ENCODE measurements at places on chromosomes 1 and 21. TPM values are rescaled to one million over a fixed set of nuclear protein-coding genes. Genes with fewer than 3 reads are reported as not detected.

- DNase-seq = no peak
These were observed 18.2 kb upstream of the TCEA3 start for GRCh38 chr1:23442751-23443150.

- no peak for DNase-seq
These were observed 264.4 kb downstream of the PTPRC start for GRCh38 chr1:198903203-198903602.

- DNase-seq = no peak
These were observed 360.1 kb downstream of the SMYD3 start for GRCh38 chr1:246146804-246147523.

GRCh38 chr1:203807196-203807595 lies 11.8 kb downstream of the ZBED6 start:
- DNase-seq = no peak

GRCh38 chr21:18940791-18941190 lies 537.2 kb upstream of the TMPRSS15 start:
- no peak for DNase-seq

DNA sequence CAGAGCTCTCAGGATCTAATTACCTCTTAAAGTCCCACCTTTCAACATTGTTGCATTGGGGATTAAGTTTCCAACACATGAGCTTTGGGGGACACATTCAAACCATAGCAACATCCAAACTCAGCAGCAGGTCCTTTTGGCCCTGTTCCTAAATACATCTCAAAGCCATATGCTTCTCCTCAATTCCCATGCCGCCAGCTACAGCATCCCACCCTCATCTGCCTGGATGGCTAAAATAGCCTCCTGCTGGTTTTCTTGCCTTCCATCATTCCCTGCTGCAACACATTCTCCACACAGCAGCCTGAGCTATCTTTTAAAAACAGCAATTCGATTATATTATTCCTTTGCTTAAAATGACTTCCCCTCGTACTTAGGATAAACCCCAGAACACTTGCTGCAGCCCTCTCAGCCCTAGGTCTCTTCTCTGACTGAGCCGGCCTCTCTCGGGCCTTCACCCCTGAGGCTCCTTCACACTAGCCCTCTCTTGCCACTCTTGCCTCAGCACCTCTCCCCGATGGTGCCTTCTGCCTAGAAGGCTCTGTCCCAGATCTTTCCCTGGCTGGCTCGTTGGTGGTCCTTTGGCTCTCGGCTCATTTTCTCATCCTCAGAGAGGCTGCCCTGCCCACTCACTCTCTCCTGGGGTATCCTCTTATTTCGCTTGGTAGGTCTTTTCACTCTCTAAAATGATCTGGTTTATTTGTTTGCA lies 16.5 kb downstream of the MYBPH start:
- DNase-seq = no peak

Gene PLA2G2F
- not detected for total RNA-seq

GRCh38 chr1:168271636-168272035 lies 9.0 kb upstream of the TBX19 start:
- DNase-seq = no peak

GRCh38 chr1:108199201-108199691 lies 897 bp downstream of the SLC25A24 start:
- no peak for DNase-seq

Gene KCNJ6
- not detected for total RNA-seq

DNA sequence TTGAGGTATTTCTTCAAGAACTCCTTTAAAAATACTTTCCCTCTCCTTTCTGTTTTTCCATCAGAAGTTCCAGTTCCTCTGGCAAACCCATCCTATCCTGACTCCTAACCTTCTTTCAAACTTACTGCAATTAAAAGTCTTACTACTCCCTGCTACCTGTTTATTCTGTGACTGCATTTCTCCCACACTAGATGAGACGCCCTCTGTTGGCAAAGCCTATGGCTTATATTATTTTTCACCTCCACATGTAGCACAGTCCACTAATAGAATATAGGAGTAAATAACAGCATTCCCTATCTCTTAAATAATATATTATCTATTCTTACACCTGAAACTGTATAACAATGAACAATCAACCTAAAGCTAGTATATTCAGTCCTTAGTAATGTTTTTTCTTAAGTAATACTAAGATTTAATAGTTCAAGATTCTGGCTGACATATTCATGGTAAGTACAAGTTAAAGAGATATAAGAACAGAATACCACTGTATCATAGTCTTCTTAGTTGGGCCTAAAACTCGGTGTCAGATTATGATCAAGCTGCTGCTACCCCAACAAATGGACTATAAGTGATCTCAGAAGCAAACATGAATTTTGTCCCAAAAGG lies 54.8 kb downstream of the RAB3GAP2 start:
- no peak for DNase-seq

- no peak for DNase-seq
These were observed 7.2 kb upstream of the BECN2 start for GRCh38 chr1:241950390-241950789.

DNA sequence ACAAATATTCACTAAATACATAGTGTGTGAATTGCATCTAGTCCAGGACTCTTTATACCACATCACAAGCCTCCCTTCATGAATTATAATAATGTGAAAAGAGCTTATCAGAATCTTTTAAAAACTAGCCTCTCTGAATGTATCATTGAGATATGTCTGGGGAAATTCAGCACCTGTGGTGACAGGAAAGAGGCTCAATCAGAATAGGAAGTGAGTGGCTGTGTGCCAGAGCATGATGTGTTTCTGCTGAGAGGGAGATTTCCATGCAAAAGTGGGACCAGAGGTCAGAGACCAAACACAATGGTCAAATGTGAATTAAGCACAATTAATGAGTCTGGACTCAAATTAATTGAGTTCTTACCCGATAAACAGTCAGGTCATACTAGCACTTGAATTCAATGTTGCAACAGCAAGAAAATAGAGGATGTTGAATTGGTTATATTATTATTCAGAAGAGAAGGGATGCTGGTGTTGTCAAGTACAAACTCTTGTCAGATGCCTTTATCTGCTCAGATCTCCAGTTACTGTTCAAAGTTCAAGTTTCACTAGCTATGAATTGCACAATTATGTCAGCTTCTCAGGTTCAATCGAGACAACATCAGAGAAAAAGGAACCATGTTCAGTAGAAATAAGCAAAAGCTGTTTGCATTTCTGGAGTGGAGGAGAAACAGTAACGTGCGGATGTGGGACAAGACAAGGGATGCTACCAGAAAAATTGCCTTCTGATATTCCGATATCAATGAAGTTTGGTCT lies 226.2 kb downstream of the ZNF326 start:
- DNase-seq = no peak

DNA sequence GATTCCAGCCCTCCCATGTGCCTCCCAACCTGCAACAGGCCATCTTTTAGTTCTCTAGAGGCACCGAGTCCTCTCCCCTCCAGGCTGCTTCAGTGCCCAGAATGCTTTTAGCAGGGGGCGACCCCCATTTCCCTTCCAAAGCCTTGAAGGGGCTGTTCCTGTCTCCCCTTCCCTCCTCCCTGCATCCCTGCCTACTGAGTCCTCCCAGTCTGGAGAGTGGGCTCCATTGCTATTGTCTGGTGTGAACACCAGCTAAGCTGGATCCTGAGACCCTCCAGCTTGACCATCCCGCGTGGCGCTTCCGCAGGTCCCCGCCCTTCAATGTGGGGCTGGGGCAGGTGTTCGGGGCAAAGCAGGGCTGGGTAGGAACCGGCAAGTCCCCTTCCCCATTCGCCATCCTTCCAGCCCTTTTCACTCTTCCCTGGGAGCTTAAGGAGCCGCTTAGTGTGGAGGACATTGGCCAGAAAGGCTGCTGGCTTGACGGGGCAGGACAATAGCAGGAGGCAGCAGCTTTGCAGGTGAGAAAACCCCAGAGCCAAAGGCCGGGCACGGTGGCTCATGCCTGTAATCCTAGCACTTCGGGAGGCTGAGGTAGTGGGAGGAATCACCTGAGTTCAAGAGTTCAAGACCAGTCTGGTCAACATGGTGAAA lies 32.2 kb downstream of the PADI6 start:
- no peak for DNase-seq

DNA sequence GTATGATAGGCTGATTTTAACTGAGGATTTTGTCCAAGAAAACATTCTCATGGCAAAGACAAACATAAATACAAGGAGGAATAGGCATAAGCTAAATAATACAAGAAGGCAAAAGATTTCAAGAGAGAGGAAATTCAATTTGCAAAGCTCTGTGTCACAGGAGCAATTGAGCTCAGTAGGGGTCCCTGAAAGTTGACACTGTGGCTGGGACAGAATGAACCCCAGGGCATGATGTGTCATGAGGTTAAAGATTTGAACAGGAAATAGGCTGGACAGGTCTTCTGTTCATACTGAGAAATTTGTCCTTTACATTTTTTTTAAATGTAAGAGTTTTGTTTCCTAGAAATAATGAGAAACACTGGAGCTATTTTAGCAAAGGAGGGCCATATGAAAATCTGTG lies 555.4 kb upstream of the NEGR1 start:
- DNase-seq = no peak

DNA sequence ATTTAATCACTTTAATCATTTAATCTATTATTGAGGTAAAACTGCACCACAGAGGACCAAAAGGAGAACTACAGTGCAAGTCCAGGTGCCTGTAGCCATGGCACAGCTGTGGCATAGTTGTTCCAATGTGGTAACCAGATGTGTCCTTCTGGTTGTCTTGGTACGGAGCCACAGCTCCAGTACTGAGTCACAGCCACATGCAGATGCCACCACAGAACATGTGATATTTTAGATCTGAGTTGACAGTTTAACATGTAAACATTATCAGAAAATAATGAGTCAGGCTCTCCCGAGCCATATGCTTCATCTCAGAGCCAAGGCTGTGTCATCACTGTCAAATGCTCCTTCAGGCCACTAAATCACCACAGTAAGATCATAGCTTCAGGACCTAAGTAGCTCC lies 56.4 kb upstream of the RGS7 start:
- DNase-seq = no peak

- no peak for DNase-seq
These were observed 25.2 kb upstream of the MAP3K7CL start for GRCh38 chr21:29105218-29105617.

DNA sequence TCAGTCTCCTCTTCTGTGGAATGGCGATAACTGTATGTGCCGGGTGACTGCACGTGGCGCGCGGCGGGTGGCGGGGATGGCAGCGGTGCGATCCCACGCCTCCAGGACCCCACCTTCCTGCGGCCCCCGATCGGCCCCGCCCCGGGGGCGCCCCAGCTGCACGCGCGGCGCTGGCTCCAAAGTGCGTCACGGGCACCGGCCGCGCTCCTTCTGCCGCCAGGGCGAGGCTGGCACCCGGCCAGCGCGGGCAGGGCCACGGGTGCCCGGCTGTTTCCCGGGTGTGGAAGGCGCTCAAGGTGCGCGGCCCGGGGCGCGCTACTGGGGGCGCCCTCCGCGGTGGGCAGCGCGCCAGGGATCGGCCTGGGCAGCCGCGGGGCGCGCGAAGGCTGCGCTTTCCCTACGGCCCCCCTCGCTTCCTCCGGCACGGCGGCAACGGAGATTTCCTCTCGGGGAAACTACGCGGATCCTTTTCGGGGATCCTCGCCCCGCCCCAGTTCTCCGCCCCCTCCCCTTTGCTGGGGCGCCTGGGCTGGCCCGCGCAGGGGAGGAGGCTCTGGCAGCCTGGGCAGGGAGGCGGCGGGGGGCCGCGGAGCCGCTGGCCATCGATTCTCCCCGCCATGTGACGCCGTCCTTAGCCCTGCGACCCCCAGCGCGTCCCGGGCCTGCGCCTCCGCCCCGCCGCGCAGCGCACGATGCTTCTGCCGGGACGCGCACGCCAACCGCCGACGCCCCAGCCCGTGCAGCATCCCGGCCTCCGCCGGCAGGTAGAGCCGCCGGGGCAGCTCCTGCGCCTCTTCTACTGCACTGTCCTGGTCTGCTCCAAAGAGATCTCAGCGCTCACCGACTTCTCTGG lies at the start of gene EVA1C:
Gene EVA1C, plus strand, starts transcription at position 545 of the 853 bp plus-strand sequence. Its CDS starts 148 bp downstream, at position 693.
- no peak for DNase-seq

Gene C1orf141
- total RNA-seq = not detected

GRCh38 chr1:169473347-169473746 lies 12.4 kb downstream of the SLC19A2 start:
- no peak for DNase-seq

DNA sequence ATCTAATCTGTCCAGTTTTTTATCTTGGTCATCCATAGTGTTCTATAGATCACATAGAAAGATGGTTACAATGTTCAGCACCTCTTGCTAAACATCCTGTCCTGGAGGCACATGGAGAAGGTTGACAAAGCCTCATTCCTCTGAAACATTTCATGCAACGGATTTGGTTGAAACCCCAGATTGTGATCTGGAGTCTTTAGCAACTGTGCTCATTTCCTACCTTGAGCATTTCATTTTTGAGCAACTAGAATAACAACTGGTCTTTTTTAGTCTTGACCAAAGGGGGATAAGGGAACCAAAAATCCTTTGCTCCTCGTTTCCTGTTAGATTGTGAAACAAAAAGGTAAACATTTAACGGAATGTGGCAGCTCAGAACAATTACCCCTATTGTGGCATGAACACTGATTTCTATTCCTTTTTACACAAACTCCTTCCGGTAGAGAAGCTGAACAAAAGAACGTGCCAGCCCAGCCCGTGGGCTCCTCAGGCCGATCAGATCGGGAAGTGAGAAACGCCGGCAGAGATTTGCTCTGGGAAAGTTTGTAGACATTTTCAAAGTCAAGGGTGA lies 94.7 kb upstream of the ERRFI1 start:
- DNase-seq = no peak

GRCh38 chr1:229191066-229191674 lies 79.7 kb upstream of the RAB4A start:
- DNase-seq = no peak

GRCh38 chr1:71668065-71668464 lies 587.2 kb upstream of the ZRANB2 start:
- no peak for DNase-seq

DNA sequence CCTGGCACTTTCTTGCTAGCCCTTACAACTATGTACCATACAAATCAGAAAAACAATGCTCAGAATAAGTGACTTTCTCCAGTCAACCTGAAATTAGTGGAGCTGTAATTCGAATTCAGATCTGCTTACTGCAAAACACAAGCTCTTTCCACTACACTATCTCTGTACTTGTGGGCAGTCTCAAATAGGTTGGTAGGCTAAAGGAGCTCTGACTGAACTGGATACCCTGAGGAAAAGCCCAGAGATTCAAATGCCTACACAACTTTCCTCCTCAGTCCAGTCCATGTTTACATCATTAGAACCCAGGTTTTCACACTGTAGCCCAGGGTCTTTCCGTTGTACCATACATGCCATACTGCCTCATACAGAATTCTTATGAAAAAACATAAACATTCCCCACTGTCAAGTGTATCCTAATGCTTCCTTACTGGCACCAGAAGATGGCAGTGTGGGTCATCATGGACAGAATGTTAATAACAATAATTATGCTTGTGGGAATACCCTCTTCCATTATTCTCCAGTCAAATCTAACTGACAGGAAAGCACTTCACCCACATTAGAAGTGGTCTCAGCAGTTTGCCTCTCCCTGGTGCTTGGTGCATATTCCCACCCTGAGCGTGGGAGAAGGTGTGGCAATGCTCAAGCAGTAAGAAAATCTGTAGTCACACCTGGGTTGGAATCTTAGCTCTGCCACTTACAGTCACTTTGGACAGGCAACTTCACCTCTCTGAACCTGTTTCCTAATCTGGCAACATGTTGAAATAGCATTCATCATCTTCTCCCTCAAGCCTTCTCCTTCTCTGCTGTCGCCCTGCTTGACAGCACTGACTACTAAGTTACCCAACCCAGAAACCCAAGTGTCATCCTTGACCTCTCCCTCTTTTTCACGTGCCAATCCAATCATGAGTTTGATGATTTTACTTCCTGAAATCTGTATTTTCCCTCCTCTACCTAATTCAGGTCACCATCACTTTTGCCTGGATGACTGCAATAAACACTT lies 14.4 kb upstream of the ZFYVE9 start:
- DNase-seq = no peak
